ENCODE measurements at places on chromosomes 1 and 21. TPM values are rescaled to one million over a fixed set of nuclear protein-coding genes. Genes with fewer than 3 reads are reported as not detected.

The FAM177B gene
- polyA plus RNA-seq: 0.57 TPM

The CEP170 gene
- 73.7 TPM for polyA plus RNA-seq

The PAQR6 gene
- 2.2 TPM for polyA plus RNA-seq

The CD101 gene
- polyA plus RNA-seq: 2.4 TPM

The LRRC39 gene
- polyA plus RNA-seq: 4.2 TPM

The USH2A gene
- polyA plus RNA-seq: 0.04 TPM

The PLA2G4A gene
- polyA plus RNA-seq: 11.6 TPM

The ZNF684 gene
- 7.6 TPM for polyA plus RNA-seq

The MROH9 gene
- polyA plus RNA-seq: 0.64 TPM

The ZNF281 gene
- polyA plus RNA-seq: 26.4 TPM

The OR2T29 gene
- polyA plus RNA-seq: not detected

The RGS8 gene
- polyA plus RNA-seq: not detected

The C4BPB gene
- 0.73 TPM for polyA plus RNA-seq

The IL23R gene
- 0.18 TPM for polyA plus RNA-seq

The PARS2 gene
- polyA plus RNA-seq: 5.4 TPM

The CTSS gene
- 21.1 TPM for polyA plus RNA-seq

The GJB3 gene
- polyA plus RNA-seq: not detected
